Stimulated activated CD4-positive, alpha-beta T cell treated with anti-CD3 and anti-CD28 coated beads, Interleukin-12 subunit alpha, Interleukin-12 subunit beta, amount 100 ng/mL, for 24 hours (primary cell): ENCODE measurements at places on chromosomes 16 and 17.

GRCh38 chr17:59375857-59376256 lies 44.4 kb downstream of the YPEL2 start:
- no peak for DNase-seq

- DNase-seq: no peak
Measured at GRCh38 chr17:2074919-2075318, 20.0 kb downstream of the HIC1 start.

- DNase-seq: no peak
Measured at GRCh38 chr17:80219763-80220053, 425 bp downstream of the SGSH start.

DNA sequence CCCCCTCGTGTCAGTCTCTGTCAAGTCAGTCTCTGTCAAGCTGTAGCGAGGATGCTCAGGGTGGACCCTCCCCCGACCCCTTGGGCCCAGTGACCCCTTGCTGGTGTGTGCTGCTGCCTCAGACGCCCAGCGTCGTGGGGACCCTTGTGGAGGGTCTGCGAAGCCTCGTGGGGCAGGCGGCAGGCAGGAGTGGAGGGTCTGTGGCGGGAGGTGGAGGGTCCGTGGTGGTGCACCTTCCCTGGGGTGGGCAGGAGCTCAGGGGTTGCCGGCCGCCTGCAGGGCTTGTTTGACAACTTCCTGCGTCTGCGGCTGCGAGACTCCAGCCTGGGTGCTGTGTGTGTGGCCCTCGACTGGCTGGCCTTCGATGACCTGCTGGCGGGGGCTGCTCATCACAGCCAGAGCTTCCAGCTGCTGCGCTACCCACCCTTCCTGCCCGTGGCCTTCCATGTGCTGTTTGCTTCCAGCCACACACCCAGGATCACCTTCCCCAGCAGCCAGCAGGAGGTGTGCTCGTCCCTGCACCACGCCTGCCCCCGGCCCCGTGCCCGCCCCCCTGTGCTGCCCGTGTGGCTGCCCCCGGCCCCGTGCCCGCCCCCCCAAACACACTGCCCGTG lies 5.6 kb downstream of the GNG13 start:
- DNase-seq: no peak

DNA sequence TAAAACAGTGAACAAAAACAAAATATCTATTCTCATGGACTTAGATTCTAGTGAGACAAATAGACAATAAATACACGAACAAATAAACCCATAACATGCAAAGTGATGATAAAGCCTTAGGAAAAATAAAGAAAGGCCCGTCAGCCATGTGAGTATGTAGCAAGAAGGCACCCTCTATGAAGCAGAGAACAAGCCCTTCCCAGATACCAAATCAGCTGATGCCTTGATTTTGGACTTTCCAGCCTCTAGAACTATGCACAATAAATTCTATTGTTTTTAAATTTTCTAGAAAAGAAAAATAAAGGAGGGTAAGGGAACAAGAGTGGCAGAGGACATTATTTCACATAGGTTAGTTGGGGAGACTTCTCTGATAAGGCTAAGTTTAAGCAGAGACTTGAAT lies 40.7 kb upstream of the SMURF2 start:
- DNase-seq: no peak

- DNase-seq: no peak
Measured at GRCh38 chr17:10135539-10136257, 62.7 kb downstream of the GAS7 start.

- DNase-seq: peak; percentile 97
Measured at GRCh38 chr17:63842540-63843386, at the start of gene SMARCD2. Gene SMARCD2, minus strand, starts transcription at chr17:63842685. Its CDS starts 11 bp downstream, at chr17:63842674.

- DNase-seq: no peak
Measured at GRCh38 chr17:80944326-80944725, 47.3 kb upstream of the CHMP6 start.

DNA sequence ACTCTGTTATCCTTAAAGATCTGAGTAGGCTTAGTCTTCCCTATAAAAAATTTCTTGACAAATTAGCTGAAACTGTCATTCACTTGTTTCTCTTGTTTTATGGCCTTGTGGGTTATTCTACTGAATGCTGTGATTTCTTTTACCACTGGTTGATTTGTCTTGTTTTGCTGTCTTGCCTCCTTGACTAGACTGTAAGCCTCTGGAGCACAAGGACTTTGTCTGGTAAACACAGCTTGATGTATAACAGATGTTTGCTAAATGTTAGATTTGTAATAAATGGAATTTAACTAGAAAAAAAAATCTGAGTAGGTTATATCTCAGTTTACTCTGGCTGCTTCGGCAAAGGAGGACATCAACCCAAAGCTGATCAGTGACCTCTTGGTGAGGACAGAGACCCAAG lies 21.6 kb downstream of the VAC14 start:
- no peak for DNase-seq

- DNase-seq: no peak
Measured at GRCh38 chr17:4509401-4509800, 10.7 kb downstream of the SPNS2 start.

DNA sequence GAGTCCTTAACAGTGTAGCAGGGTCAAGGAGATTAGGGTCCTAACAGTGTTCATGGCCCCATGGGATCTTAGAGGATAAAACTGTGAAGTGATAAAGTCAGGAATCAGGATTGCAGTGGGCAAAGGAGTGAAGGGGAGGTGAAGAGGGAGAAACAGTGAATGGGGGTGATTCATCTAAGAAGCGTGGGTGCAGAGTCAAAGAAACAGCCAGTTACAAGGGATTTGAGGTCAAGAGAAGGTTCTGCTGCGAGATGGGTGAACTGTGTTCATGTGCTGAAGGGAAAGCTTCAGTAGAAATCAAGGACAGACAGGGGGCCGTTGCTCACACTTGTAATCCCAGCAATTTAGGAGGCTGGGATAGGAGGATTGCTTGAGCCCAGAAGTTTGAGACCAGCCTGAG lies 5.9 kb downstream of the GTF3C1 start:
- DNase-seq: no peak

DNA sequence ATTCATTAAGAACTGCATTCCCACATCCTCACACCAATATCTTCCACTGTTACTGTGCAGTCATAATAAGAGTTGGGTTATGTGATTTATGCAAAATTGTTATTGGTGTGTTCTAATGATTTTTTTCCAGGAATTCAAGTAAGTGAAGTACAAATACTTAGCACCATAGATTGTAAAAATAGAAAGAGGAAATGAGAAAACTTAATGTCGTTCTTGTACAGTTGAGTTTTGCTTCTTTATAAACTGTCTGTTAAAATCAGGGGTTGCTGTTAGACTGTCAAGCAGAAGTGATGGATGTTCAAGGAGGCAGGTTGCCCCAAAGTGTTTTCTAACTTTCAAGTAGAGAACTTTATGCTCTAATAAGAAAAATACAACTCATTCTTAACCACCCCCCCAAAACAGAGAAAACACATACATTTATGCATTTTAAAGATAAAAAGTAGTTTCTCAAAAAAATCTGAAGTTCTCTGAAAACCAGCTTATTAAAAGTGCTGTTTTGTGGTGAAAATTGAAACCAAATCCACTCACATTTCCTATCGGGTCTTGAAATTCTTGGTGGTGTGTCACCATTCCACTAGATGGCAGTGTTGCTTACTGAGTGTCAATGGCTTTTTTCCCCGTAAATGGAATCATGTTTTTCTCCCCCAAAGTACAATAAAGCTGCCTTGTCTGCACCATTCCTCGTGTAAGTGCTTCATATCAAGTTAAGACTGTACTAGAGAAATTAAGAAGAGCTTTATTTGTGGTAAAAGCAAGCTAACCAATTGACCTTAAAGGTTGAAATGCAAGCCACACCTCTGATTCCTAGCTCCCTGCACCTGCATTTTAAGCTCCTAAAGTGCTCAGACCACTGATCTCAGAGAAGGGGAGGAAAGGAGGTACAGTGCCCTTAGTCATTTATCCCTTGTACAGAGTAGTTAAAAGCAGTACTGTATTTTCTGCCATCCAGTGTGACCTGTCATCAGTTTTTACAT lies 4.7 kb upstream of the IGSF6 start:
- DNase-seq: no peak

DNA sequence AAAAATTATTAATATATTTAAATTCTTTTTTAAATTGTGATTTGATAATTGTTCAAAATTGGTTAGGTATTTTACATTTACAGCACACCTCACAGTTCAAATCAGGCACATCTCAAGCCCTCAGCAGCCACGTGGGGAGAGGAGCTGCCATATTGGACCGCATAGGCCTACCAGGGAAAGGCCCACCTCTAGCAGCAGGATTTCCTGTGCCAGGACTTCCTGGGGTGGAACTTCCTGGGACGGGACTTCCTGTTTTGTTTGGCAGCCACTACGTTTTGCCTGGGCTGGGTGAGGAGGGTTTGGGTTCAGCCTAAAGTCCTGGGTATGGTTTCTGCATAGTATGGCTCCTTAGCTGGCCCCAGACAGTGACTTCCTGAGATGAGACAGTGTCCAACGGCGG lies 298.5 kb upstream of the FOXF1 start:
- no peak for DNase-seq

DNA sequence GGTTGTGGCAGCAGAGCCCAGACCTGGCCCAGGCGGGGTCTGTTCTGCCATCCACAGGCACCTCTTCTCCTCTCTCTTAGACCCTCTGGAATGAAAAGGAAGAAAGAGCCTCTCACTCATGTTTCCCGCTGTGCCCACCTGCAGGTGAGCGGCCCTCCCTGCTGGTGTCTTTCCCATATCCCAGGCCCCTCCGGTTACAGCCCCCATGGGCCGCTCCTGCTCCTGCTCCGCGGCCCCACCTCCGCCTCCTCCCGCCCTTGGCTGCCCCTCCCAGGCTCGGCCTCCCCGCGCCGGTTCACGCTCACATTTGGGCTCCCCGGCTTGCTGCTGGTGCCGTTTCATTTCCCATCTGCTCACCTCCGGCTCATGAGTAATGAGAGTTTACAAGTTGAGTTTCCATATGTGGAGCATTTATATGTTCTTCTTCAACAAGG lies 98.7 kb upstream of the SDK2 start:
- no peak for DNase-seq

GRCh38 chr17:10046786-10047785 lies 142.0 kb upstream of the RCVRN start:
- DNase-seq: no peak

DNA sequence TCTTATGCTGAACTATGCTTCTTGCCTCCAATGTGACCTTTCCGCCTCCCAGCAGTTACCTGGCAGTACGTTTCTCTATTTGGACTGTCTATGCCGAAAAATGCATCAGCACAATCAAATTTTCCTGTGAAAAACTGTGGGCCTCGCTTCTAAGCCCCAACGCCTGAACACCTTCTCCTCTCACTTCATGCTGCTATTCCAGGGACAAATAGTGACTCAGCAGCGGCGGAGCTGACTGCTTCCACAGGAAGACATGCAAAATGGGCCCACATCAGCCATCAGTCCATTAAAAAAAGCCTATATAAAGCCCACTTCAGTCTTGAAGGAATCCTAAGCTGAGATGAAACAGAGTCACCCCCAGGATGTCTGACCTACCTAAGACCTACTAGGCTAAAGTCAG lies 10.5 kb upstream of the PIP4K2B start:
- DNase-seq: no peak

- DNase-seq: no peak
Measured at GRCh38 chr17:1232331-1232730, 37.9 kb upstream of the BHLHA9 start.

GRCh38 chr16:55203570-55203969 lies 120.4 kb upstream of the IRX6 start:
- DNase-seq: no peak

DNA sequence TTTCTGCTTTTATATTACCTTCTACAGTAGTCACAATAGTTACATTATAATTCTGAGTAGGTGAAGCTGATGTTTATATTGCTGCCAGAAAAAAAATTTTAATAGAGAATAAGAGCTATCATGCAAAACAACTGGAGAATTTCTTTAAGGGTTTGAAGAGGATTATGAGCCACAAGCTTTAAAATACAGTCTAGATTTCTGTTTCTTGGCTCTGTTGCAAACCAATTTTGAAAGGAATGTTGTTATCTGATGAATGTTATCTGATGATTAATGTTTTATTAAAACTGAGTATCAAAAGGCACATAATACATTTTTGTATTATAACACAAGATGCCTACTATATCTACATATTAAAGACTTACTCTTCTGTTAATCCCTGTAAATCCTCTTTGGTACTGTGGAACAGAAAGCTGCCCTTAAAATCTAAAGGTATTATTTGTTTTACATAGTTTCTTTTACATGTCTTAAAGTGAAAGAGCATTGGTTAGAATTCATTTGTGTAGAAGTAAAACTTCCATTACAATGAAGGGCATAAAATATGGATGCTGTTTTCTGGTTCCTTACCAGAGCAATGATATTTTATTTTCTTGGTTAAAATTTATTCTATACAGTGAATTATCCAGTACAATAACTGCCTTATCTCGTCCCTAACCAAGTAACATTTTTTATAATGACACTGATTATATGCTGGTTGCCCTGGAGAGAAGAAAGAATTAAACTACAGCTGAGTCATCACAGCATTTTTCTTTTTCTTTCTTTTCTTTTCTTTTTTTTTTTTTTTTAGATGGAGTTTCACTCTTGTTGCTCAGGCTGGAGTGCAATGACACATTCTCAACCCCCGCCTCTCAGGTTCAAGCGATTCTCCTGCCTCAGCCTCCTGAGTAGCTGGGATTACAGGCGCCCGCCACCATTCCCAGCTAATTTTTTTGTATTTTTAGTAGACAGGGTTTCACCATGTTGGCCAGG lies 205.7 kb downstream of the TANC2 start:
- no peak for DNase-seq

DNA sequence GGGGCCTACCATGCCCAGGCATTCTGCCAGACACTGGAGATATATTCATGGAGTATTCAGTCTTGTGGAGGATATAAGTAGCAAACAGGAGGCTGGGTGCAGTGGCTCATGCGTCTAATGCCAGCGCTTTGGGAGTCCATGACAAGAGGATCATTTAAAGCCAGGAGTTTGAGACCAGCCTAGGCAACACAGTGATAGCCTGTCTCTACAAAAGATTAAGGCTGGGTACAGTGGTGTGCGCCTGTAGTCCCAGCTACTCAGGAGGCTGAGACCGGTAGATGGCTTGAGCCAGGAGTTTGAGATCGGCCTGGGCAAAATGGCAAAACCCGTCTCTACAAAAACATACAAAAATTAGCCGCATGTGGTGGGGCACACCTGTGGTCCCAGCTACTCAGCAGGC lies 37.7 kb upstream of the CDH3 start:
- DNase-seq: no peak

- no peak for DNase-seq
Measured at GRCh38 chr17:79463421-79464317, 147.2 kb downstream of the RBFOX3 start.

DNA sequence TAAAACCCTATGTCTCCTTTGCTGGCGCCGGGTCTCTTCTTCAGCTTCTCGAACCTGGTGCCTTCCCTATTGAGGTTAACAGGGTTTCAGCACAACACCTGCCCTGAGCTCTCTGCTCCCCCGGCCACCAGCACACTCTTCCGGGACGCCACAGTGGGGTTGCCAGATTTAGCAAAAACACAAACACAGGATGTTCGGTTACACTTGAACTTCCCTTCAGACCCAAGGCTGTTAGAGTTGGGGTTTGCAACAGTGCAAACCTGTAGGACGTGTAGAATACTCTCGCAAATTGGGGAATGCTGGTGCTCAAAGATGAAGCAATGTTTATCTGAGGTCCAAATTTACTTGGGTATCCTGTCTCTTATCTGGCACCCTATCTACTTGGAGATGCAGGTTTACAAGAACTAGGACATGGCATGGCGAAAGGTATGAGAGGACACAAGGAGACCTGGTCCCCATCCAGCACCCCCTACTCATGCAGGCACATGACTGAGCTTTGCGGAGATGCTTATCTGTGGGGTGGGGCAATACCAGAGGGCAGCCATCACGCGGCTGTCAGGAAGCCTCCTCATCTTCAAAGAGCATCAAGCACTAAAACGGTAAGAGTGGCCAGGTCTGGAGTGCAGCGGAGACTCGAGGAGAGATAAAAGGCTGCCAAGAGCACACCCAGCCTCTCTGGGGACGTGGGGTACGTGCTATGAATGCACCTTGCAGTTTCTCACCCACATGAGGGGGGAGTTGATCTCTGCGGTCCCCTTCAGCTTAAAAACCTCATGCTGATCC lies 52.8 kb downstream of the SDK2 start:
- no peak for DNase-seq
